ENCODE measurements at places on chromosomes 3 and 15.

- no peak for DNase-seq
Measured at GRCh38 chr3:12395349-12396012, 88.8 kb upstream of the TSEN2 start.

DNA sequence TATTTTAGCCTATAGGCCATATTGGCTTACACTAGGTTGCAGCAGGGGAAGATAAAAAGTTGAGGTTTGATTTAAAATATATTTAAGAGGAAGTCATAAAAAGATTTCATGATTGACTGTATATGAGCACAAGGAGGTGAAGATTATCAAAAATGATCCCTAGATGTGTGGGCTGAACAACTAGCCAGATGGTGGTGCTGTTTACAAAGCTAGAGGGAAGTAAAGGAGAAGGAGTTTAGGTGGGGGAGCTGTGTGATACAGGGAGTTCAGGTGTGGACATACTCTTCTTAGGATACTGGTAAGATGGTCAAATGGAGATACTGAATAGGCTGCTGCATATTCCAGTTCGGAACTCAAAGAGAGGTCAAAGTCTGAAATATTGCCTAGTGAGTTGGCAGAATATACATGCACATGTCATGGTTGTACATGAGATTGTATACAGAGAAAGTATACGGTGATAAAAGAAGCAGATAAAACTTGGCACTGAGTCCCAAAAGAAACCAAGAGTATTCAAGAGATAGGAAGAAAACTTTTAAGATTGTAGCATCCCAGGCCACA lies 727.8 kb downstream of the NLGN1 start:
- DNase-seq = no peak

- DNase-seq = no peak
Measured at GRCh38 chr3:171755656-171756055, 54.6 kb downstream of the PLD1 start.

GRCh38 chr15:70586241-70586640 lies 177.1 kb downstream of the UACA start:
- DNase-seq = no peak

DNA sequence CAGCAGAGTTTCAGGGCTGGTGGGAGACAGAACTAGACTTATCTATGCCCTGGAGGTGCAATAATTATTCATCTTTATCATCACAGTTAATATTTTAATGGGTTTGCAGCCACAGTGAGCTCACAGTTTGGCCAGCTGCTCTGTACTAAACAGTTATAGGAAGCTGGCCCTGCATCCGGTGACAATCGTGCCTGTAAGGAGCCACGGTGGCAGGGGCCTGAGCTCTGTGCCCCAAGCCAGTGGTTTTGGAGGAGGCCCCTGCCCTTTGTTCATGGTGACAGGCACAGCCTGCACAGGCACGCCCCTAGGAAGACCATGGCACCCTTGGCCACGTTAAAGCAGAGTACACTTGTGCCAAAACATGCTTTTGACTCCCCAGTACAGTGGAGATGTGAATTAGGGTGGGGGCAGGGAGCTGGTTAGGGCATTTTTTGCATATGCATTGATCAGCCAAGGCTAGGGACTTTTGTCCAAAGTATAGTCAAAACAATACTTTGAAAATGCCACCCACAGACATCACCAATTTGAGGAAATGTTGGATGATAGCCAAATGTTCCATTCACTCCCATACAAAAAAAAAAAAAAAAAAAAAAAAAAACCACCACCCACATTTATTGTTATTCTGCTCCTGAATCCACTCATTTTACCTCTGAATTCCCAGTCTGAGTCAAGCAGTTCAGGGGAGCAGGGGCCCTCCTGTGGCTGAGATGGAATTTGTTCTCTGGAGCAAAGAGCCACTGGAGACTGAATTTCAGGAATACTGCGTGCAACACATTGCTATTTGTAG lies 3.4 kb upstream of the RFTN1 start:
- no peak for DNase-seq

DNA sequence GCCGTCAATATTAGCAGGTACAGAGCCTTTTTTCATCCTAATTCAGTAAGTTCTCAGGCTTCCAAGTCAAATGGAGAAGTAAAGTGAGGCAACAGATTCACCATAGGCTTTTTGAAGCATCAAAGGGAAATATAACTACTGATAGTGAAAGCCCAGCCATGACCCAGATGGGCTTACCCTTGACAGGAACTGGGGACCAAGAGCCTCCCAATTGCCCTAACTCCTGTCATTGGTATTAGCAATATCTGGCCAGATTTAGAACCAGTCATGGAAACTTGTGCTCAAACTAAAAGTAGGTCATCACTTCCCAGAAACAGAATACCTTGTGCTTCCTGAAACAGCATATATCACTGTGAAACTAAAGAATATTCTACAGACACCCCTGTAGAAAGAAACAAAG lies 33.0 kb downstream of the NME9 start:
- no peak for DNase-seq

Measured in CD4-positive, alpha-beta T cell treated with Interleukin-15 for 4 hours (primary cell).